Hepatocyte (in vitro differentiated cells): ENCODE measurements at places on chromosomes 5 and 9.

DNA sequence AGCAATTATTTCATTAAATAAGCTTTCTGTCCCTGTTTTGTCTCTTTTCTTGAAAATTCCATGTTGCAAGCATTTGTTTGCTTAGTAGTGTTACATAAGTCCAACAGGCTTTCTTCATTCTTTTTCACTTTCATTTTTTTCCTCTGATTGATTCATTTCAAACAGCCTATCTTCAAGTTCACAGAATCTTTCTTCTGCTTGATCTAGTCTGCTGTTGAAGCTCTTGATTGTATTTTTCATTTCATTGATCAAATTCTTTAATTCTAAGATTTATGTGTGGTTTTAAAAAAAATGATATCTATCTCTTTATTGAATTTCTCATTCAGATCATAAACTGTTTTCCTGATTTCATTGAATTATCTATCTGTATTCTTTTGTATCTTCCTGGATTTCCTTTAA is 20.4 kb upstream of the NFIL3 start:
- DNase-seq: no peak

GRCh38 chr5:171493646-171494393 is 74.4 kb downstream of the FGF18 start:
- no peak for DNase-seq

GRCh38 chr5:157550663-157551062 is 24.9 kb downstream of the ADAM19 start:
- no peak for DNase-seq

DNA sequence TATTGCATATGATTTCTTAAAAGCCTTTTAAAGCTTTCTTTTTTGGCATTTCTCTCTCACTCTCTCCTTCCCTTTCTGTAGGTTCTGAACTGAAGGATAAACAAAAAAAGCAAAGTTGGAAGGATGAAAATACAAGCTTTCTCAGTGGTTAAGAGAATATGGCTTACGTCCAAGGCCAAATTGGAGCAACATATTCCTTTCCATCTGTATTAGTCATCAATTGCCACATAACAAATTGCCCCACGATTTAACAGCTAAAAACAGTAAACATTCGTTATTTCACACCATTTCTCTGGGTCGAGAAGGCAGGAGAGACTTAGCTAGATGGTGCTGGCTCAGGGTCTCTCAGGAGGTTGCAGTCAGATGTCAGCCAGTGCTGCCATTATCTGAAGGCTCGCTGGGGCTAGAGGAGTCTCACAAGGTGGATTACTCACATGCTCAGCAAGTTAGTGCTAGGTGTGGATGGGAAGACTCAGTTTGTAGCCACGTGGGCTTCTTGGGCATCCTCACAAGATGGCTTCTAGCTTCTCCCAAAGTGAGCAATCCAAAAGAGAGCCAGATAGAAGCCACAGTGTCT is 2.0 kb upstream of the ROR2 start:
- no peak for DNase-seq

- DNase-seq: no peak
These were observed 13.2 kb downstream of the VLDLR start for GRCh38 chr9:2634818-2635217.
